ENCODE measurements at places on chromosomes 6 and 20.

- no peak for DNase-seq
These were observed 410.5 kb downstream of the QKI start for GRCh38 chr6:163825033-163825432.

GRCh38 chr20:61924211-61924857 lies 141.3 kb downstream of the TAF4 start:
- DNase-seq: no peak

- no peak for DNase-seq
These were observed 648 bp upstream of the BACH2 start for GRCh38 chr6:90297115-90297866.

GRCh38 chr20:8782804-8783203 lies 286.1 kb upstream of the PLCB4 start:
- no peak for DNase-seq

GRCh38 chr6:110214338-110214737 lies 34.1 kb downstream of the CDC40 start:
- DNase-seq: peak; percentile 70

DNA sequence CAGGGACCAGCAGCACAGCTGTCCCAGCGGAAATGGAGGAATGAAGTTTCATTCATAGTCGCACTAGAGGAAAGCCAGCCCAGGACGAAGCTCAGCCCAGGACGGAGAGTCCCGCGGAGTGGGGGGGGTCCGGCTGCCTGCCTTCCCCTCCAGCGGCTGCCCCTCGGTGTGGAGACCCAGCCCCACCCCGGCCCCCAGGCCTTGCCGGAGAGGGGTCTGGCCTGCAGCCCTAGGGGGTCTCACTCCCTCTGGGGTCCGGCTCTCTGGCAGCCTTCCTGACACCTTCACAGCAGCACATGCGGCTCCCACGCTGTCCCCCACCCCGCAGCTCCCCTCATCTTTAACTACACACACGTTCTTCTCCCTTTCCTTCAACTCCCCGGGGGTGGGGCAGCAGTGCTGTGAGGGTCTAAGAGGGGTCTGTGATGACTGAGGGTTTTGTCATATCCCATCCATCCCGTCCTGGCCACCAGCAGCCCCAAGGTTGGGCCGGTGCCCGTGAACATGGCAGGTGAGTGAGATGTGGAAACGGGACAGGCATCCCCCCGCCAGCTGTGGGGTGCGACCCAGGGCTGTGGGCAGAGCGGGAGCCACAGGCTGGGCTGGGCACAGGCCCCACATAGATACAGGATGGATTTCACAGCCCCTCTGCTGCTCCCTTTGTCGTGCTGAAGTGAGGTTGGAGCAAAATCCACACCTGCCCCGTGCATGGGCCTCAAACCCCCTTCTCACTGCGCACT lies 41.8 kb downstream of the DLL1 start:
- DNase-seq: no peak

DNA sequence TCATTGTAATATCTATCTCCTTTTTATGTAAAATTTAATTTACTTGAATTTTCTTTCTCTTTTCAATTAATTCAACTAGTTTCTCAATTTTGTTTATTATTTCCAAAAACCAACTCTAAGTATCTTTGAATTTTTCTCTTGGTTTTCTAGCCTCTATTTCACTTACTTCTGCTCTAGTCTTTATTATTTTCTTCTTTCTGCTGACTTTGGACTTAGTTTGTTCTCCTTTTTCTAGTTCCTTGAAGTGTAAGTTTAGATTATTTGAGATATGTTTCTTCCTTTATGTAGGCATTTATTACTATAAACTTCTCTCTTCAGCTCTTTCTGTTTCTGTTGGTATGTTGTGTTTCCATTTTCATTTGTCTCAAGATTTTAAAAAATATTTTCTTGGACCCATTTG lies 70.8 kb downstream of the TNFAIP3 start:
- DNase-seq: no peak

Data from endothelial cell of umbilical vein (primary cell).